ENCODE measurements at places on chromosomes 2 and 18.
A peak's percentile ranks its signal among the peaks of the same experiment; 100 is the strongest.

- DNase-seq, result no peak
Observed at GRCh38 chr2:136072621-136073020, 45.3 kb downstream of the CXCR4 start.

- peak; percentile 93 for DNase-seq
Observed at GRCh38 chr2:20225294-20226151, 593 bp upstream of the SDC1 start.

DNA sequence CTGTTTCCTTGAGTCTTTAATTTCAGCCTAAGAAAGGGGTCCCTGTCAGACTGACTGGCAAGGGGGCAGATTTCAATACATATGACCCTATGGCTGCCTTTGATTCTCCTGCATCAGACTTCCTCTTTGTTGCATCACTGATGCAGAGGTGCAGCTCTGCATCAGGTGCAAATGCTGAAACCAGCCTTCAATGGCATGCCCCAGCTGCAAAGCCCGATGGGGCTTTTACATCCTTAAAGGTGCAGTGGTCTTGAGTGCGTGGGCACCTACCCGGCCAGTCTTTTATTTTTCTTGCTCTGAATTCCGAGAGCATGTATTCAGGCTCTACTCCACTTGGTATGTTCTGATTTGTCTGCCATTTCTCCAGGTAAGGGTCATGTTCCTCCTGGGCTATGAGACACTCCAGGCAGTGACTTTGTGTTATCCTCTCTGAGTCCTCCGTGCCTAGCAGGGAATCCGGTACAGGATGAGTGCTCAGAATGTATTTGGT, 169.5 kb downstream of the MYCN start:
- DNase-seq, result no peak

DNA sequence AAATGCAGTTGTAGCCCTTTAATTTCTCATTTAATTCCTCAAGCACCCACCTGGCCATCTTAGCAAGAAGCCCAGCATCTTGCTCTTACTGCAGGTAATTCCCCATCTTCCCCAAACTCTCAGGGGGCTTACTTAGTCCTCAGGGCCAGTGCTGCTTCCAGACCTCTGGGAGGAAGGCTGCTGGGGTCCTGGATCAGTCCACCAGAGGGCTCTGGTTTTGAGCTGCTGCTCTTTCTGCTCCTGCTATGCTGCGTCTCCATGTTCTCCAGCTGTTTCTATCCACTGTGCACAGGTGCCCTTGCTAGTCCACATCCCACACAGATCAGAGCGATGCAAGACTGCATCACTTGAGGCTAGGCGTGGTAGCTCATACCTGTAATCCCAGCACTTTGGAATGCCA, 34.5 kb upstream of the TMEM87B start:
- DNase-seq, result no peak

DNA sequence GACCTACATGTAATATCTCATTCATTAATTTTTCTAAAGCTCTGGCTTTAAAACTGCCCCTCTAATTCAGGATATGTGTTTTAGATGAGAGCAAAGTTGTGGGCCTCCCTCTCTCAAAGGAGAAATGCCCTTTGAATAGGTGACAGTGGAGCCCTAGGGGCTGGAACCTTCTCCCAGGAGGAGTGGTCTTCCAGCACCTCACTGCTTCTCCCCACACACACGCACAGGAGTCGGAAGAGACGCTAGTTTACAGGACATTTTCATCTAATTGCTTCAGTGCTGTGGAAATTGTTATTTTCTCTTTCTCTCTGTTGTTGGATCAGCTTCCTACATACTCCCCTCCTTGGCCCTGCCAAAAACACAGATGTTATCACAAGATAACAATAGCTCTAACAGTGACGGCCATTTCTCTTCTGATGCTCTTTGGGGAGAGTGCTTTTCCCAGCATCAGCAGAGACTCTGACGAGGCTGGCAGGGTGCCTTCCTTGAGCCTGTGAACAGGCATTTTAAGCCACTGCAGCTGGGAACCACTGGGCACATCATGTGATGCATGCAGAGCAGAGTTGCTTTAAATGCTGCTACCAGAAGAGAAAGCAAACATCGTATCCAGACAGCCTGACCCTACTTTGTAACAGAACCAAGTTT, 209.4 kb upstream of the SP5 start:
- no peak for DNase-seq

DNA sequence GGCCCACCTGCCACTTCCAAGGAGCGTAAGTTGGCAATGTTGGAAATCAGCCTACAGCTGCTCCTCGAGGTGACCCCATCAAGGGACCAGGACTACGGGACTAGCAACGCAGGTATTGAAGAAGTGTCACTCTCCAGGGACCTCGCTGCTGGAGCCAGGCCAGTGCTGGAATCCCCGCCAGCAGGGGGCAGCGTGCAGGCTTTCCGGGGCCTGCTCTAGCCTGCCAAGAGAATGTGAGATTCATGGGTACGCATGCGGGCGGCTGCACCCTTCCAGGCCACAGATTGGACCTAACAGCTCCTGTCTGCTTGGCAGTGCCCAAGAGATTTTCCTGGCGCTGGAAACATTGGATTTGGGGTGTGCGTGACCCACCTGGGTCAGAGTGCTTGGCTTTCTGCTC, 182.8 kb upstream of the RAB12 start:
- peak; percentile 23 for DNase-seq

DNA sequence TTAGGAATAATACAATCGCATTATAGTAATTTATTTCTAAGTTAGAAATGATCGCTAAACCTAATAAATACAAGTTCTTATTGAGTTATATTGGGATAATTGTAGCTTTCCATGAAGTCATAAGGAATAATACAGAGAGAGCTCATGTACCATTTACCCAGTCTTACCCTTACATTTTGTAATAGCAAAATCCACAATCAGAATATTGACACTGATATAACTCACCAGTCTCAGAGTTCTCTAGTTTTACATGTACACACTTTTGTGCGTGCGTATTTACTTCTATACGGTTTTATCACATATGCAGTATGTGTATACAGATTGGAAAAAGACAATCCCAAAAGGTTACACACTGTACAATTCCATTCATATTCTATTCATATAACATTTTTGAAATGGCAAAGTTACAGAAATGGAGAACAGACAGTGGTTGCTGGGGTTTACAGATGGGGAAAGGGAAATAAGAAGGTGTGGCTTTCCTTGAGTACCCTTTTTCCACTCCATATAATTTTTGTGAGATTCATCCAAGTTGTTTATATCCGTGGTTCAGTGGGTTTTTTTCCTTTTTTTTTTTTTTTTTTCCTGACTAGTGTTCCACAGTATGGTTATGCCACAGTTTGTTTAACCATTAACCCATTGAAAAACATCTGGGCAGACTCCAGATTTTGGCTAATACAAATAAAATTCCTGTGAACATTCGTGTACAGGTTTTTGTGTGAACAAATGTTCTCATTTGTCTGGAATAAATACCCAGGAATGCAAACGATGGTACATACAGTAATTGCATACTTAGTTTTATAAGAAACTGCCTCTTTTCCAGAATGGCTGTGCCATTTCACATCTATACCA, 117.2 kb downstream of the HNMT start:
- no peak for DNase-seq

DNA sequence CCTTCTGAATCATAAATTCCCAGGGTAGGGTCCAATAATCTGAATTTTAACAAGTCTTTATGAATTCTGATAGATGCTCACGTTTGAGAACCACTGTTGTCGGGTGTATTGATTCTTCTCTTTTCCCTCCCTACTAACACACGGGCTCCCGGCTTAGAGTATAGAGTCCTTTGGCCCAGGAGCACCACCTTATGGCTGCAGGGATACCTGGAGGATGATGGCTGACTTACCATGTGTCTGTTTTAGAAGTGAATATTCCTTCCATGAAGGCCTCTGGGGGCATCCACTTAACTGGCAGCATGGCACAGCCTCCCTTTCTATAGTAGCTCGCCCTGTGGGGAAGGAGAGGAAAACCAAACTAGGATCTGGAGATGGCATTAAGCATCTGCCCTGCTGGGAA, 91.7 kb downstream of the CLIP4 start:
- no peak for DNase-seq

- no peak for DNase-seq
Observed at GRCh38 chr2:45833968-45834344, 182.5 kb downstream of the PRKCE start.

GRCh38 chr18:67241299-67241698, 275.2 kb downstream of the DSEL start:
- DNase-seq, result no peak

- no peak for DNase-seq
Observed at GRCh38 chr2:210792000-210792399, 235.6 kb downstream of the CPS1 start.
